Activated CD4-positive, alpha-beta T cell treated with anti-CD3 and anti-CD28 coated beads, Interleukin-2, Interleukin-4, amounts not matched to agents 100 ng/mL and 50 ng/mL, durations not matched to agents 16 hours and 8 hours (primary cell): ENCODE measurements at places on chromosomes 3 and 15.

GRCh38 chr3:42980209-42980608, 1.1 kb downstream of the GASK1A start:
- DNase-seq: no peak

DNA sequence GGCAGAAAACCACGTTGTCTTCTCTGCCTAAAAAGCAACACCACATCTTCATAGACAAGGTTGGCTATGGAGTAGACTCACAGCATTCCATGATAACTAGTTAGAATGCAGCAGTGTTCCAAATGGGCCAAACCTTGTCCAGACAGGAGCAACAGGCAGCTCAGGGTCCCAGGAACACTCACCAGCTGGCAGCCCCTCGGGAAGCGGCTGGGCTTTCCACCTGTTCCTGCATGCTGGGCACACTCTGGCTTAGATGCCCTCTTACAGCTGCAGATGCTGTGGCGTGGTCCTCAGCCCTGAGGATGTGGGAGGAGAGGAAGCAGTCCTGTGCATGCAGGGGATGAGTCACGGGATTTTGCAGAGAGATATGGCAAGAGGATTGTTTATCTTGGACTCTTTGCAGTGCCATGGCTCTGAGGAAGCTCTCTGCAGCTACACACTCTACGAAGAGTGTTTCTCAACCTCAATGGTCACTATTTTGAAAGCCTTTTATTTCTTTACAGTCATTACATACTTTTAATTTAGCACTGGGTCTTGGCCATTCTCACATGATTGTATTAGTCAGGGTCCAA, 11.3 kb downstream of the NRROS start:
- DNase-seq: no peak

- no peak for DNase-seq
These were observed 199.3 kb downstream of the TNIK start for GRCh38 chr3:171260899-171261298.

- no peak for DNase-seq
These were observed 75.6 kb downstream of the DTWD1 start for GRCh38 chr15:49696433-49696832.

GRCh38 chr15:48001393-48002039, 119.3 kb upstream of the SLC24A5 start:
- no peak for DNase-seq

GRCh38 chr3:140370686-140371085, 307.2 kb upstream of the TRIM42 start:
- DNase-seq: no peak

- no peak for DNase-seq
These were observed 1.9 kb downstream of the P2RY12 start for GRCh38 chr3:151382671-151383070.

DNA sequence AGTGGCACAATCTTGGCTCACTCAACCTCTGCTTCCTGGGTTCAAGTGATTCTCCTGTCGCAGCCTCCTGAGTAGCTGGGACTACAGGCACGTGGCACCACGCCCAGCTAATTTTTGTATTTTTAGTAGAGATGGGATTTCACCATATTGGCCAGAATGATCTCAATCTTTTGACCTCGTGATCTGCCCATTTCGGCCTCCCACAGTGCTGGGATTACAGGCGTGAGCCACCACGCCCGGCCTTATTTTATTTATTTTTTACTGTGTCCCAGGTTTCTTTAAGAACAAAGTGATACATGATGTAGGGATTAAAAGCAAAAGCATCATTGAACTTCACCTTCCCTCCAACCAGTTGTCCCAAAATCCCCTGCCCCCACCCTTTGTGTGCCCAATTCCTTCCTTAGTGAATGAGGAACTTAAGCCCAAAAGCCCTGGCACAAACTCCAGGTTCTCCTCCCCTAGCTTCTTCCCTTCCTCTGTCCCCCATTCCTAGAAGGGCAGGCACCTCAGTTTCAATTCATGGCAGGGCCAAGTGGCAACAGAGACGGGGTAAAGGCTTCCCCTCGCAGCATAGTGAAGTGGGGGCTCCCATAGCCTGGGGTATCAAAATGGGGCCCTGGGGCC, 23.7 kb upstream of the RPN1 start:
- DNase-seq: no peak

- DNase-seq: no peak
These were observed 174.5 kb upstream of the TMC3 start for GRCh38 chr15:81548365-81549130.

DNA sequence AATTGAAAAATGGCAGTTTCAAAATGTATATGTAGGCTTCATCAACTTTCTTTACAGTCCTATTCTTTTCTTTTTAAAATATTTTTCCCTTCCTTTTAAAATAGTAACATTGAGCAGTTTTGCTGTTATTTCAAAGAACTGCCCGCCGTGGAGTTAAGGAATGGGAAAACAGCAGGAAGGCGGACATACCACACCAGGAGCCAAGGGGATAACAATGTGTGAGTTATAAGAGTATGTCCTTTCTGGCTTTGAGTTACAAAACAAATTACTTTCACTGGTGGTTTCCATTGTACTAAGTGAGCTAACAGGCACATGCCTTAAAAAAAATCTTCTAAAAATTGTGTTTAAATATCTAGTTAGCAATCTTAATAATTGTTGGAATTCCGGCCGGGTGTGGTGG, 37.4 kb upstream of the FBXL22 start:
- DNase-seq: no peak

DNA sequence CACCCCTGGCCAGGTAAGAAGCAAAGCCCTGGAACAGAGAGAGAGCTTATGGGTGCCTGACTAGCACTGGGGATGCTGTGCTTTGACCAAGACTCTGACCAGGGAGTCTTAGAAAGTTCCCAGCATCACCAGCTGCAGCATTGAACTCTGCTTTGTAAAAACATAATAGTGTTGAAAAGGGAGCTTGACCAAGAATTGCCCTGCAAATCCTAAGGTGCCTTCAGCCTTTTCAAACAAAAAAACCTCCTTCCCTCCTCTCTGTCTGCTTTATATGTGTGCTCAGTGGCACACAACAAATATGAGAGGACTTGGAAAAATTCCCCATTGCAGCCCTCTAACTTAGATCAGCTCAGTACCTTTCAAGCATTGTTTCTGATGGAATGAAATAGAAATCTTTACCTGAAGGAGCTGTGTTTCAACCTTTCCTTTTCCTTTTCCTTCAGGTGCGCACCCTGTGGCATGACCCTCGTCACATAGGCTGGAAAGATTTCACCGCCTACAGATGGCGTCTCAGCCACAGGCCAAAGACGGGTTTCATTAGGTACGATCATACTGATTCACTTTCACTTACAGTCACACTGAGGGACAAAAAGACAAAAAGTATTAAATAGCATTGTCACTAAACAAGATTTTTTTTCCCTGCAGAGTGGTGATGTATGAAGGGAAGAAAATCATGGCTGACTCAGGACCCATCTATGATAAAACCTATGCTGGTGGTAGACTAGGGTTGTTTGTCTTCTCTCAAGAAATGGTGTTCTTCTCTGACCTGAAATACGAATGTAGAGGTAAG, 13.0 kb downstream of the THBS1 start:
- peak; percentile 31 for DNase-seq

GRCh38 chr3:194967151-194968117, 281.8 kb downstream of the FAM43A start:
- no peak for DNase-seq

- DNase-seq: no peak
These were observed 50.3 kb downstream of the SYNPR start for GRCh38 chr3:63328365-63328764.

- DNase-seq: no peak
These were observed 184.5 kb downstream of the EFHB start for GRCh38 chr3:19749448-19750017.

DNA sequence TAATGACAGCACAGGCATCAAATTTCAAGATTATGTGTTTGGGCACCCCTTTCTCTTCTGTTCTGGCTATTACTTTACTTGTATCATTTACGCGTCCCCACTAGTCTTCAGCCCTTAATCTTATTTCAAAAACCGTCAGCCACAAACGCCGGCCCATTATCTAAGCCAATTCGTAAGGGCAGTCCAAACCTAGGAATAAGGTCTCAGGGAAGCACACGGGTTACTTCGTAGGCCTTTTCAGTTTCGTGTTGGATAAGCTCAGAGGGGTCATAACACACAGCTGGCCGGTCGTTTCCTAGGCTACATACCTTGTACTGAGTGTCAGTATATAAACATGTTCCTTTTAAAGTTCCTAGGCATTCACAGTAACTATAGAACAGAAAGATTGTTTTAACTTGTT, 5.1 kb upstream of the DNAAF4 start:
- no peak for DNase-seq

DNA sequence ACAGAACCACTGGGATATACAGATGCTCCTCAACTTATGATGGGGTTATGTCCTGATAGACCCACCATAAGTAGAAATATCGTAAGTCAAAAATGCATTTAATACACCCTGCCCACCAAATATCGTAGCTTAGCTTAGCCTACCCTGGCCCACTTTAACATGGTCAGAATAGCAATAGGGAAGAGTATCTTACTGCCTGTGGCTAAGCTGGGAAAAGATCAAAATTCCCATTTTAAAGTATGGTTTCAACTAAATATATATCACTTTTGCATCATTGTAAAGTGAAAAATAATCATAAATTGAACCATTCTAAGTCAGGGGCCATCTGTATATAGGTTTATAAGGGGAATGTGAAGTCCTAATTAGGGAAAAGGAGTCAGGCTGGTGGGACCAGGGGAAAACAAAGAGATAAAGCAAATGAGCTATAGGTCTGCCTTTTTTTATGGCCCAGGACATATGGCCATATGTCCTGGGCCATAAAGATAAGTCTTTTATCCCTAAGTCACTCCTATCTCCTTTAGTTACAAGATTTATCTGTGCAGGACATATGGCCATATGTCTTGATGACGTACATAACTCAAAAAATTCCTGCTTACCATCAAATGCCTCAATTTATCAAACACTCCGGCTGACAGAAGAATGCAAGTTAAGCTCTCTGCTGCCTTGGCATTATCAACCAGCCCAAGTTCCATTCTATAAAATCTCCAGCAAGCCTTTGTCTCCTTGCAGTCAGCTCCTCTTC, 11.2 kb downstream of the RTP3 start:
- no peak for DNase-seq

DNA sequence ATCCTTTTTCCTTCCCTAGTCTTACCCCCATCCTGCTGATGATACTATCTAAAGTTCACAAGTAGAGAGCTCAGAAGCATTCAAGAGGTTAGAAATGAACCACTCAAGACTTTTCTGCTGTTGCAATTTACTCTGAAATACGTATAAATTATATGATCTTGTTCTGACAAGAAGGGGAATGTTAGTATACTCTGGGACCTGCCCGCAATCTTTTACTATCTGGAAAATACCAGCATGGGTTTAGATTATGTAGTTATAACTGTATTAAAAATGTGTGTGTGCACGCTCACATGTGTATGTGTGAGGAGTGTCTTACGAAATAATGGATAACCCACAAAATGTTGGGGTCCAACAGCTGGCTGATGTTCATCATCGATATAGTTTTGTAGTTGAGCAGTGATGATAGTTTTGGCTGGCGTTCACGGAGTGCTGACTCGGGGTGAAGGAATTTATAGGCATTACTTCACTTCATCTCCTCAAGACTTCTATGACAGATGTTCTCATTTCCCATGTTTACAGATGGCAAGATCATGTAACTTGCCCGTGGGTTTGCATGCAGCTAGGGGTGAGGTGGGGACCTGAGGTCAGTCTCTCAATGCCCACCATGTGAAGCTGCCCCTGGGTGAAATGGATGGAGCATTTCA, 297.5 kb upstream of the LYSMD4 start:
- no peak for DNase-seq

DNA sequence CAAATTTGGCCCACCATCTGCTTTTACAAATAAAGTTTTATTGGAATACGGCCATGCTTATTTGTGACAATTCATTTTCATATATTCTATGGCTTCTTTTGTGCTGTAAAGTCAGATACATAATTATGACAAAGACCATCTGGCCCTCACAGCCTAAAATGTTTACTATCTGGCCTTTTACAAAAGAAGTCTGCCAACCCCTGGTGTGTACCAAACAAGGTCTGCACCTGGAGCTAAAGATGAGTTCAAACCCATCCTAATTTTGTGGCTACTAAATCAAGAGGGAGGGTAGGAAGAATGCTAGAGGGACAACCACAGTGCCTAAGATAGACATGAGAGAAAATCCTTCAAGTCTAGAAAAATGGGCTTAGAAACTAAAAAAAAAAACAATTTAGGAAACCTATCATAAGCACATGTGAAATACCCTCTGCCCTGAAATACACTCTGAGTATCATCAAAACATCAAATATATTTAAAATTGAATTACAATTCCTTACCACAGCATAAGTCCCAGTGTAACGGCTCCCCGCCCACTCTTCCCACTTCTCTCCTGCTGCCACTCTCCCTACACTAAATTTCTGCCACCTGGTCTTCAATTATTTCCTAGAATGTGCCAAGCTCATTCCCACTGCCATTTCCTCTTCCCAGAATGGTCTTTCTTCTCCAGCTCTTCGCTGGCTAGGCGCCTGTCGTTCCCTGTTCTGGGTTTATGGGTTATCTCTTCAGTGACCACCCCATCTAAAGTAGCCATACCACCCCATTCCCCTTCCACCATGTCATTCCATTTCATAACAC, 950.7 kb upstream of the CFAP20DC start:
- DNase-seq: no peak

GRCh38 chr15:88810446-88810845, 7.2 kb downstream of the ACAN start:
- no peak for DNase-seq

DNA sequence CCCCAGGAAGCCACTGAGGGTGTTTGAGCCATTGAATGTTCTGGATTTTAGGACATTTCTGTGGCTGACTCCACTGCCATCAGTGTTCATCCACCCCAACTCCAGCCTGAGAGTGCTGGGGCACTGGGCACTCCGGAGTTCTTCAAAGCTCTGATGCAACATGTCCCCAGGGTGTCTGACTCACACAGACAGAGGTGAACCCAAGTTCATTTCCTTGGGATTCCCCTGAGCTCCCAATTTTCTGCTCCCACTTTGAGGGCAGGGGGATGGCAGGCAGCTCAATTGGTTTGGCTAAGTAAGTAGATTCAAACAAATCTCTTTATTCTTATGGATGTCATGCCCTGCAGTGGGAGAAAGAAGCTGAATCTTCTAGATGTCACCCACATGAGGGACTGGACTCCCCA, 2.2 kb downstream of the STRA6 start:
- no peak for DNase-seq

DNA sequence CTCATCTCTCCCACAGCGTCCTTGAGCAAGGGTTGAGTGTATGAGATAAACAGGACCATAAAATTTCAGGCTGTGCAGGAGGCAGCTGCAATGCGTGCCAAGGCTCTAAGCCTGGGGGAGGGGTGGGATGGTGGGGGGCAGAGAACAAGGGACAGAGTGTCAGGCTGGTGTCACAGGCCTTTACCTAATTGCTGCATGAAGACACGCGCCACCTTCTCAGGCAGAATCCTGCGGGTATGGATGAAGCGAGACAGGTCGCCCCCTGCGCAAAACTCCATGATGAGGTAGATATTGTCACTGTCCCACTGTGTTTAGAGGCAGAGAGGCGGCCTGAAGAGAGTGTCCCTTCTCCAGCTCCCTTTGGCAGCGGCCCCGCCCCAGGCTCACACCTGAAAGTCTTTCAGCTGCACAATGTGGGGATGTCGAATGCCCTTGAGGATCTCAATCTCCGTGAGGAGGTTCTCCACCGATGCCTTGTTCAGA, 1.0 kb downstream of the ULK3 start:
- DNase-seq: no peak

GRCh38 chr3:143972505-143973258, 1.1 kb downstream of the DIPK2A start:
- DNase-seq: peak; percentile 54
